ENCODE measurements at places on chromosomes 4 and X. TPM values are rescaled to one million over a fixed set of nuclear protein-coding genes. Genes with fewer than 3 reads are reported as not detected.

- DNase-seq = no peak
Measured at GRCh38 chr4:136810626-136811025, 721.7 kb downstream of the PCDH18 start.

GRCh38 chr4:76192236-76192635, 21.4 kb downstream of the SCARB2 start:
- DNase-seq = no peak

- DNase-seq = no peak
Measured at GRCh38 chr4:60042941-60043340, 1157.2 kb upstream of the ADGRL3 start.

The FAM9B gene
- not detected for total RNA-seq

GRCh38 chr4:139902321-139903320, 237.0 kb downstream of the MGST2 start:
- no peak for DNase-seq

- peak; percentile 62 for DNase-seq
Measured at GRCh38 chr4:95549246-95550114, 707 bp upstream of the UNC5C start.

The DOCK11 gene
- total RNA-seq = 44.1 TPM

DNA sequence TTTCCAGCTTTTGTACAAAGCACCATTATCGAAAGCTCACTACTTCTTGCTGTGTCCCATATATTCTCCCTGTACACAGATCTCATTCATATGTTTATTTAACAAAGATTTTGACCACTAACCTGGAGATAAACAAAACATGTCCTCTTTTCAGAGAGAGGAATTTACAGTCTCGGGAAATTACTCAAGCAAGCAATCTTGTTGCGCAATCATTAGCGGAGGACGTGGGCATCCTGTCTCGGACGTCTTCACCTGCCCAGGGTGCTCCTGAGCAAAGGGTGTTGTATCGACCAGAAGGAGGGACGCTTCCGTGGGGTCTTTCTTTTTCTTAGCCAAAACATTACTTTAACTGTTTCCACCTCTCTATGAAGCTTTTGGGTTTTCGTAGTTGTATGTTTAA, 66.5 kb upstream of the CLCN4 start:
- no peak for DNase-seq

- DNase-seq = no peak
Measured at GRCh38 chrX:44011506-44011905, 38.3 kb upstream of the NDP start.

DNA sequence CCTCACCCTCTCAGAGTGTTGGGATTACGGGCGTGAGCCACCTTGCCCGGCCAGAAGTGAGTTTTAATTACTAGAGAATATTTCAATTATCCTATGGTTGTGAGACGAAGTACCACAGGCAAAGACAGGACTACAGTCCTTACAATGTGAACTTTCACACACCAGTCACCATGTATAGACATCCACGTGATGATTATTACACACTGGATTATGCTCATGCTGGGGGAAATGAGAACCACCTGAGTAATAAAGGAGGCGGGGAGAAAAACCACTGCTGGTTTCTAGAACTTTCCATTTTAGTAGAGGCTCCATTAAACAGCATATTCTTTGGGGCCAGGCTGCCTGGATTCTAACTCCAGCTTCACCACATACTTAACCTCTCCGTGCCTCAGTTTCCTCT, 42.5 kb upstream of the TLR2 start:
- no peak for DNase-seq

GRCh38 chr4:139247700-139248238, 32.3 kb downstream of the MGARP start:
- no peak for DNase-seq

The CCNQ gene
- 31.8 TPM for total RNA-seq

GRCh38 chrX:112832481-112833095, 8.0 kb downstream of the AMOT start:
- DNase-seq = no peak

- no peak for DNase-seq
Measured at GRCh38 chr4:19721587-19721986, 530.1 kb upstream of the SLIT2 start.

DNA sequence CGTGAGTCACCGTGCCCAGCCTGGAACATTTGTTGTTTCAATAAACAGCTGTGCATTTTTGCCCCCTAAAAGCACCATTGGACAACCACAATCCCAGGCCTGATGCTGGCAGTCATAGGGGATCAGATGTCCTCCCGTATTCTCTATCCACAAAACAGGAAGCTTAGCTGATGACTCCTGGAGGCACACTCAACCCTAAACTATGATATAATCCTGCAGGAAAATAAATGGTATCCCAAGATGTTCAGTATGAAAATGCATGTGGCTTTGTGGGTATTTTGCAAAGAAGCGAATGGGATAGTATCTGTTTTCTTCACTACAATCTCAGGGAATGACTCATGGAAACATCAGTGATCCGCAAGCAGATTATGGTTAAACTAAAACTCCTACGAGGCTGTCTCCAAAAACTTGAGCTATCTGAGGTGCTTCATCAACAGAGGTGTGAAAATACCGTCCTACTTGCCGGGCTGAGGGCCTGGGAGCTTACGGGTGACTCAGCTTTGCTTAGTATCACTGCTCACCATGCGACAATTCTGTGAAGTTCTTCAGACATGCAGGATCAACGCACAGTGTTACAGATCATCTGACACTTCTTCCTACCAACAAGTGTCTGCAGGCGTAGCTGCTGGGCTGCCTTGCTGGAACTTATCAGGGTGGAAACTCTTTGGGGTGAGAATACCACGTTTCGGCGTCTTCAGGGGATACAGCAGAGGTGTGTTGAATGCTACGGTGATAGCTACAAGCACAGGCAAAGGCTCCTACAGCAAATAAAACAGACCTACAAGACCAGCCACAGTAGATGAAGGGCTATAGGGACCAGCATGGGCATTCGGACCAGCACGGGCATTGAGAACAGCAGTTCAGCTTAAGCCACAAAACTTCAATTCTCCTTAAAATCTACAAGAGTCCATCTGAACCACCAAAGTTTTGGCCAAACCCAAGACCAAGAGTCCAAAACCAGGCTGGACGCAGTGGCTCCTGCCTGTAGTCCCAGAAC, 148.5 kb downstream of the DHRSX start:
- no peak for DNase-seq

- peak; percentile 78 for DNase-seq
Measured at GRCh38 chrX:69216911-69217310, 51.7 kb upstream of the PJA1 start.

The BCORL1 gene
- total RNA-seq = 2.2 TPM

DNA sequence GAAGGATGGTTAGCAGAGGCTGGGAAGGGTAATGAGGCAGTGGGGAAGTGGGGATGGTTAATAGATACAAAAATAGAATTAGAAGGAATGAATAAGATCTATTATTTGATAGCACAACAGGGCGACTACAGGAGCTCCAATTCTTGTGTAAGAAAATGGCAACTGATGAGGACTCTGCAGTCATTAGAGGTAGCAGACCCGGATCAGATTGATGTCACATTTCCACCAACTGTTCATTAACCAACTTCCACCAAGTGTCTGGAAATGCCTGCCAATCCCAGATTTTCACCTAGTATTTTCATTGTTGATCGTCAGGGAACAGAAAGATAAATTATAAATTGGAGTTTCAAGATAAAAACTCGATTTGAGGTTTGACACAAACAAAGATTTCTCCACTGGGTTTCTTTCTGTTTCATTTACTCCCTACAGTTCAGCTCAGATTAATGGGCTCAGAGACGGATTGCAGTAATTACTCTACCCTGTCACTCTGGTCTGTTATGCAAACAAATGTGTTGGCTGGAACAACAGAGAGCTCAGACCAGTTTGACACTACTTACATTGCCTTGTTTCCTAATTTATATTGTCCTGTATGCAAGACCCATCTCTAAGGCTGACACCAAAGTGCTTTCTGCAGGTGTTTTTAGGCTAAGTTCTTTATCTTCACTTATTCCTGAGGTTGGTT, 909.2 kb upstream of the PRKX start:
- DNase-seq = no peak

DNA sequence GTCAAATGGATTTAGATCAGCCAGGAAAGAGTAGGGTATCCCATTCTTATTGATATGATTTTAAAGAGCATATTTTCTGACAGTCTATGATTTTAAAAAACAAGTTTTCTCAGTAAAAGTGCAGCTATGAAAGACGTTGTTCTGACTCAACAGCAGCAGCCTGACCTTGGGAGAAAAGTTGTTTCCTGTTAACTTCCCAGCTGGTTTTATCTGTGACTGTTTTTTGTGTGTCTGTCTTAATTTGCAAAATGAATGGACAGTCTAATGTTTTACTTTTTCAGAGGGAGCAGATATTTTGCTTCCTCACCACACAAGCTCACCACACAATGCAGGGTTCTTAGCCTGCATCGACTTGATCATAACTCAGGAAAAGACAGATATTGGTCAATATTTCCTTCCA, 764 bp upstream of the MTHFD2L start:
- no peak for DNase-seq

DNA sequence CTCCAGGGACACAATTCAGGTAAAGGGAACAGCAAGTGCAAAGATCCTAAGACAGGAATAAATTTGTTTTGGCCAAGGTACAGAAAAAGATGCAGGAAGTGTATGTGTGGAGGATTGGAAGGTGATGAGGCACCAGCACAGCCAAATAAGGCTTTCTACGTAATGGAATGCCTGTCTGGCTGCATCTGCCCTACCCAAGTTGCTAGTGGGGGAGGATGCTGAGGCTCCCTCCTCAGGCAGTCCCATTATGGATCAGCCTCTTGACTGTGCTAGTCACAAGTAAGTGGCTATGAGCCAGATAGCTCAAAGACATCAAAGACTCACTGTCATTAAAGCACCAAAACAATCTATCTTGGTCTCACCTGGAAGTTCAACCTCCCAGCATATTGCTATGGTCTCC, 300.9 kb upstream of the FAT4 start:
- DNase-seq = no peak

Measured in sigmoid colon (tissue), 7 donors.